ENCODE measurements at places on chromosomes 11 and 22.
A peak's percentile ranks its signal among the peaks of the same experiment; 100 is the strongest.

- no peak for DNase-seq
Measured at GRCh38 chr11:10655943-10656576, 37.5 kb downstream of the IRAG1 start.

DNA sequence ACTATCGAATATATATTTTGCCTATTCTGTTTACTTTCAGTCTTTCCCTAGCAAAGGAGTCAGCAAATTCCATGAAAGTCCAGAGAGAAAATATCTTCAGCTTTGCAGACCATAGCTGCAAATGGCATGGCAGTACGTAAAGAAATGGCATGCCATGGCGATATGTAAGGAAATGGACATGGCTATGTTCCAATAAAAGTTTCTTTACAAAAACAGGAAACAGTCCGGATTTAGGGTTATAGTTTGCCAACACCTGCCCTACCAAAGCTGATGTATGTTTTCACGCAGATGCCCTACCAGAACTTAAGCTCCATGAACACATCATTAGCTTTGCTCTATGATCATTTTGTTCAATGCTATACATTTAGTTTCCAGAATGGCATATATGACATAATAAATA lies 19.5 kb downstream of the KIAA0930 start:
- DNase-seq, result no peak

DNA sequence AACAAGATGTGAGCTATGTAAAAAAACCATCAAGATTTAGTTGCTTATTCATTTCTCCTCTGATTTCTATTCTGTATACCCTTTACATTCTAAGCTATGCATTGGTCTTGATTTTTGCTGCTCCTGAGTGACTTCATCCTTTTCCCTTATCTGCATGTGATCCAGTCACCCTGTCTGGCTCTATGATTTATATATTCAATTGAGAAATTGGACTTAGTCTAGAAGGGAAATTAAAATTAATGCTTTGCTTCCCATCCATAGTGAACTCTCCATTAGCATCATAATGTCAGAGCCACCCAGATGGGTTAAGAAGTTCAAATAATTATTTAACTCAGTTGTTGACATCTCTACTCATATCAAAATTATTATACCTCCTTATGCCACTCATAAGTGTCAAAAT lies 5.0 kb downstream of the JRKL start:
- DNase-seq, result no peak

DNA sequence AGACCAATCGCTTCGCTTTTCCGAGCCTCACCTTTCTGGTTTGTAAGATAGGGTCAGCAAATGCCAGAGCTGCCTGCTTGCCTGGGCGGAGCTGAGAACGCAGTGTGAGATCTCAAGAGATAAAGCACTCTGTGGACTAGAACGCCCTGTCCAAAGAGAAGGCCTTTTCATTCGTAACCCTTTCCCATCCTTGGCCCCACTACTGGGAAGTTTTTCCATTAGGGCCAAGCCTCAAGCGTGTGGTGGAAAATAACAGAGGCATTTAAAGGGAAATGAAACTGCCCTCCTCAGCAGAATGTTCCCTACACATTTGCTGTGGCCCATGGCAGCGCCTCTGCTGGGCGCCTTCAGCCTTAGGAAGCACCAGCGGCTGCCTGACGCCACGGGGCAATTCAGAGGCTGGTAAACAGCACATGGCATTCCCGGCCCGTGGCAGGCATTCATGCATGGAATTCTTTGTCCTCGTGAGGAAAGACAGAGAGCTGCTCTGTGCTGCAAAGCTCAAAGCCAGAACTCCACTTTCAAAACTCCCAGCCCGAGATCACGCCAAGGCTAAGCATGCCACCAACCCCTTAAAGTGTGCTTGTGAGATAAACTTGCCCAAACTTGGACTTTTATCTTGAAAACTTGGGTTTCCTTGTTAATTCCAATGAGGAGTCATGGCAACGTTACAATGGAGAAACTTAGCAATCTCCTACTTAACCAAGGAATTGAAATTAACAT lies 38.1 kb downstream of the AHNAK start:
- peak; percentile 89 for DNase-seq

GRCh38 chr11:134973801-134974200 lies 561.8 kb upstream of the B3GAT1 start:
- no peak for DNase-seq

- DNase-seq, result no peak
Measured at GRCh38 chr11:115672999-115673411, 168.8 kb upstream of the CADM1 start.

GRCh38 chr11:68021167-68021787 lies 9.2 kb upstream of the NDUFS8 start:
- no peak for DNase-seq

All from aorta (tissue), 5 donors.